ENCODE measurements at places on chromosomes 2 and 18.

GRCh38 chr2:224210286-224211180 is 171.4 kb upstream of the SERPINE2 start:
- no peak for DNase-seq

DNA sequence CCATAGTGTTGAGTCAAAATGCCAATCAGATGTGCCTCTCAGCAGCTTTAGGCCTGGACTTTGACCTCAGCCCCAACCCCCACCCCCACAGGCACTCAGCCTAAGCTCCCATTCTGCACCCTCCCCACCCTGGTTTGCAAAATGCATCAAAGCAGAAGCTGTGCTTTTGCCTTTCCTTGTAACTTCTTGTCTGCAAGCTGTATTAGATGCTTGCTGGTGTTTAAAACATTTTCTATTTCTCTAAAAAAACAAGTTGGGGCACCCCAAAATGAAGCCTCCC is 26.6 kb upstream of the STEAP3 start:
- no peak for DNase-seq

- DNase-seq: no peak
These were observed 213.9 kb upstream of the CYP26B1 start for GRCh38 chr2:72361521-72361920.

- no peak for DNase-seq
These were observed 142.2 kb upstream of the SMAD2 start for GRCh38 chr18:48072428-48073204.

DNA sequence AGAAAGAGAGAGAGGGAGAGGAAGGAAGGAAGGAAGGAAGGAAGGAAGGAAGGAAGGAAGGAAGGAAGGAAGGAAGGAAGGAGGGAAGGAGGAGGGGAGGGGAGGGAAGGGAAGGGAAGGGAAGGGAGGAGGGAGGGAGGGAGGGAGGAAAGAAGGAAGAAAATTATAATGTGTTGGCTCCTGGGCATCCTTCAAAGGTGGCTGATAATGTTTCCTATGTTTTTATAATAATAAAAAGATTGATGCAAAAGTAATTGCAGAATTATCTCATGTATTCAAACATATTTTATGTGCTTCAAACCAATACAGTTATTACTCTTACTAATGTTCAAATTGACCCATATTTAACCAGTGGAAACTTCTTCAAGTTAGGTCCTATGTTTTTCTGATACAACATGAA is 260.9 kb downstream of the LNPK start:
- no peak for DNase-seq

GRCh38 chr2:66696374-66696773 is 261.4 kb downstream of the MEIS1 start:
- no peak for DNase-seq

- DNase-seq: no peak
These were observed 40.6 kb downstream of the DHX57 start for GRCh38 chr2:38835015-38835601.

GRCh38 chr2:201122276-201122675 is 6.3 kb downstream of the CFLAR start:
- no peak for DNase-seq

- no peak for DNase-seq
These were observed 4.3 kb downstream of the EPHA4 start for GRCh38 chr2:221567809-221568208.

- DNase-seq: no peak
These were observed 83.3 kb upstream of the EPB41L5 start for GRCh38 chr2:119929537-119929936.

DNA sequence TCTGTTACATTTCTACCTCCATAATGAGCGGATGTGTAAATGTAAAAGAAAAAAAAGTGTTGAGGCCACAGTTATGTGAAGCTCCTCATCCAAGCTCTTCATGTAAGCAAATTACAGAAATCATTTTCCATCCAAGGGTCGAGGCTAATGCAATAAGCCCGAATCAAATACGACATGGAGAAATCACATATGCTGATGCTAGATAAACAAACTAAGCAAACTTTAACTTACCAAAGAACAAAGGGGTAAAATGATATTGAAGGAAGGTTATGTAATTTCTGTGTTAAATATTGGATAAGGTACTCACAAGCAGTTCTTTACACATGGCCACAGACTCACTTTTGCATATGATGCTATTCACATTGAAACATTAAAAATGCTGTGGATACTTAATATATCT is 310.2 kb upstream of the ID2 start:
- no peak for DNase-seq

GRCh38 chr18:30683836-30684235 is 358.7 kb downstream of the DSC3 start:
- no peak for DNase-seq

- no peak for DNase-seq
These were observed 166.6 kb downstream of the FAM210A start for GRCh38 chr18:13559754-13560153.

GRCh38 chr2:103176294-103176915 is 414.6 kb downstream of the TMEM182 start:
- no peak for DNase-seq

GRCh38 chr2:8125741-8126711 is 555.8 kb upstream of the ID2 start:
- DNase-seq: no peak

GRCh38 chr2:179251870-179252269 is 12.8 kb downstream of the SESTD1 start:
- DNase-seq: no peak

GRCh38 chr2:239114616-239115265 is 266.9 kb downstream of the TWIST2 start:
- DNase-seq: no peak

- no peak for DNase-seq
These were observed 586.5 kb upstream of the NXPH2 start for GRCh38 chr2:139366681-139367080.

DNA sequence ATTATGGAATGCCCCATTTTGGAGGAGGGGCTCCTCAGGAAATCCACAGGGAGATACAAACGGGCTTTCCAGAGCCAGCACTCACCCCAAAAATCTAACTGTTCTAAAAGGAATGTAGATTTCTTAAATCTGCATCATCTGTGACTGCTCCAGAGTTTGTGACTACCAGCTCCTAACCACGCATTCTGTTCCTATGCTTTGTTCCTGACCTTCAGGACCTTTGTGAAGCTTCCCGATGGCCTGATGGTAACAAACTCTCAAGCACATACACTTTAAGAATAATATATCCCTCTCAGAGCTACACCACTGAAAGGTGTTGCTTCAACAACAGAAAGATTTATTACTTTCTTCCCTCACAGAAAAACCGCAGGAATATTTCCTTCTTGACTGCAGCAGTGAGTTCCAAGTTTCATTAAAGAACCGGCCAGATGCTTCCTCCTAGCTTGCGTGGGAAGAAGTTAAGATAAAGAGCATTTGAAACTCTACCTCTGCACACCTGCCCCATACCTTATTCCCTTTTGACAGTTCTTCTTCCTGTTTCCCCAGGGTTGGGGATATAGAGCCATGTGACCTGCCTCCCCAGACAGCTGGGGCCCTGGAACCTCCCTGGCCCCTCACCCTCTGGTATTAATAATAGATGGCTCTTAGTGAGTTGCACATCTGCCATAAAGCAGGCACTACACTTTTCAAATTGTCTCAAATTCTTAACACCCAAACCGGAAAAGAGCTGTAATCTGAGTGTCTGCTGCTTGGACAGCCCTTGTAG is 40.2 kb upstream of the EML4 start:
- DNase-seq: no peak

DNA sequence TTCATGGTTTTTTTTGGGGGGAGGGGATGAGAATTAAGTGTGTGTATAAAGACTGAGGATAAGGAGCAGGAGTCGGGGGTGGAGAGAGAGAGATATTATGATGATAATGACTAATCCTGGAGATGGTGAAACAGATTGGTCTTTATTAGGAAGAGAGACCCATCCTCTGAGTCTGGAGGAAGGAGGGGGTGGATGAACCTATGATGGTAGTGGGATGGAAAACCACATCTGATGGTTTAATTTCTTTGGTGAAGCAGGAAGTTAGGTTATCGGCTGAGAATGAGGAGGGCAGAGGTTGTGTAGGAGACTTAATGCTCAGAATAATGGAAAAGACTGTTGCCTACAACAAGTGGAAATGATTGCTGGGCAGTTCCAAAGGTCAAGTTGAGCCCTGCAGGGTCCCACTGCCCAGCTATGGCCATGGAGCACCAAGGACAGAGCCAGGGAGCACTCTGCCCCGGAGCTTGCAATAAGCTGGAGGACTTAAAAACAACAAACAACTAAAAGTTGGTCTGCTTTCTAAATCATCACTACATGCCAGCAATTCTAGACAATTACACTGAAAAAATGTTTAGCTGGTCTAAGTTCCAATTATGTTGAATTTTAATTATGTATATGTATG is 7.9 kb downstream of the SLC16A14 start:
- DNase-seq: no peak

GRCh38 chr2:68345129-68345875 is 19.8 kb upstream of the PLEK start:
- no peak for DNase-seq

- no peak for DNase-seq
These were observed 20.5 kb upstream of the ZNF516 start for GRCh38 chr18:76515576-76515975.

DNA sequence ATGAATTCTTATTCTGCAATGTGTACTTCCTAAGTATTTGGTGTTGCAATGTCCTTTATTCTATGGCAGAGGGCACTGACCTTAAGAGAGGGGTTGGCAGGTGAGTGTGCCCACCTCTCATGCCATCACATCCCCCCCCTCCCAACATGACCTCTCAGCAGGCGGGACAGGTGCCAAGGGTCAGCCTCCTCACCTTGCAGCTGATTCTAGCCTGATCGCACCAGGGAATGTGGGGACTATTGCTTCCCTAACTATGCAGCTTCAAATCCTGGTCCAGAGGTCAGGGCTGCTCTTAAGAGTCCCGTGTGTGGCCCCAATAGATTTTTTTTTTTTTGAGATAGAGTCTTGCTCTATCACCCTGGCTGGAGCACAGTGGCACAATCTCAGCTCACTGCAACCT is 9.5 kb downstream of the HJURP start:
- no peak for DNase-seq

- no peak for DNase-seq
These were observed 57.8 kb downstream of the PKDCC start for GRCh38 chr2:42105330-42106256.

- no peak for DNase-seq
These were observed 260.0 kb downstream of the ATAD2B start for GRCh38 chr2:23666980-23667357.

GRCh38 chr2:15732341-15733077 is 140.8 kb downstream of the DDX1 start:
- no peak for DNase-seq

- DNase-seq: no peak
These were observed 7.6 kb upstream of the BMP10 start for GRCh38 chr2:68878753-68879152.

- DNase-seq: no peak
These were observed 86.0 kb upstream of the ATG16L1 start for GRCh38 chr2:233165543-233165894.

GRCh38 chr18:3775996-3776395 is 326.0 kb downstream of the TGIF1 start:
- DNase-seq: no peak

DNA sequence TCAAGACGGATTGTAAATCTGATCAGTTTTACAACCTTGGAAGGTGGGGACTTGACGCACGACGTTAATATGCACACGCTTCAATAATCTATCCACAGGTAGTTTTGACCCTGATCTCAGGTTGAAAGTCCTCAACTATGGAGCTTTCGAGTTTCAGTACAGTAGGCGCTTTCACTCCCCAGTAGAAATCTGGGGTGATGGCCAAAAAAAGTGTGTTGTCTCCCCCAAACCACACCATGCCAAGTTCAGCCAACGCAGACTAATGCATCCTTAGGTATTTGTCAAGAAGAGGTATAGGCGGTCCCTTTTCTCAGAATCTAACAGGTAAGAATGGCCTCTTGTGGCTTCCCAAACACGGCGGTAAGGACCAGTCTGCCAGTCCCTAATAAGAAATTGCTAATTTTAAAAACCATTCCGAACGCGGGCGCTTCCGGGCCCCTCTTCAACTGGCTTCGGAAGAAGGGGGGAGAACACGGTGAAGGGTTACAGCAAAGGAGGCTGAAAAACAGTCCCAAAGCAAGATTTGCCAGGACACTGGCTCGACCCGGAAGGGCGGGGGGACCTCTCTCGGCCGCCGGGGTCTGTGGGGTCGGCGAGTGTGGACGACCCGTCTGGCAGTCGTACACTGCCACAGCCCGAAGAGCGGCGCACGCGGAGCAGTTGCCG is 659 bp downstream of the FAM210A start:
- DNase-seq: no peak

DNA sequence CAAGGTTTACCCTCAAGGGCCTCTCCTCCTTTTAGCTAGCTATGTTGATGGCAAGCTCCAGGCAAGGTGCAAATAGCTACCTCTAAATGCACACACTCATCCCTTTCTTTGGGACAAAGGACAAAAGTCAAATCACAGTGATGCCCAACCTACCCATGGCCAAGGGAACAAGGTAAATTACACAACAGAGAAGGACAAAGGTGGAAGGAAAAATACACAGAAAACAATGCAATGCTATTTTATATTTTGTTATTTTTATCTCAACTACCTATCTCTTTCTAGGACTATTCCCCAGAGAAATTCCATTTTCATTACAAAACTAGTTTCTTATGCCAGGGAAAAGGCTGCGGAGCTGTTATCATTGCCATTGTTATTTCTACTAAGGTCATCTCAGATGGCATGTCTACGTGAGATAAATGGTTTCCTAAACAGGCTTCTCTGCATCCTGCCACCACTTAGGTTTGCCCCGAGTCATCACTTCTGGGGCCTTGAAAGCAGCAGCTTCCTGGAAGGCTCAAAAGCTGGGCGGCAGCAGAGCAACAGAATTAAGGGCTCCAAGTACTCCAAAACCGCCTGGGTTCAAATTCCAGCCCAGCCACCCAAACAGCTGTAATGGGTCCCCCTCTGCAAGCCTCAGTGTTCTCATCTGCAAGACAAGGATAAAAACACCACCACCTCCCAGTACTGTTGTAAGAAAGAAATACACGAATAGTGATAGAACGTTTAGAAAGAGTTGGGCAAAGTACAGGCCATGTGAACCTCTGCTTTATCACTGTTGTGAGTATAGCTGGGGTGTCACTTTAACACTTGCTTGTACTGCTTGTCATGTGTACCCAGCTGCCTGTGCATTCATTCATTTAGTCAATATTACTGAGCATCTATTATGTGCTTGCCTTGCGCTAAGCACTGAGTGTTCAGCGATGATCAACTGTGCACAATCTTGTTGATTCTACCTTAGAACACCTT is 20.9 kb downstream of the BCL2 start:
- no peak for DNase-seq

DNA sequence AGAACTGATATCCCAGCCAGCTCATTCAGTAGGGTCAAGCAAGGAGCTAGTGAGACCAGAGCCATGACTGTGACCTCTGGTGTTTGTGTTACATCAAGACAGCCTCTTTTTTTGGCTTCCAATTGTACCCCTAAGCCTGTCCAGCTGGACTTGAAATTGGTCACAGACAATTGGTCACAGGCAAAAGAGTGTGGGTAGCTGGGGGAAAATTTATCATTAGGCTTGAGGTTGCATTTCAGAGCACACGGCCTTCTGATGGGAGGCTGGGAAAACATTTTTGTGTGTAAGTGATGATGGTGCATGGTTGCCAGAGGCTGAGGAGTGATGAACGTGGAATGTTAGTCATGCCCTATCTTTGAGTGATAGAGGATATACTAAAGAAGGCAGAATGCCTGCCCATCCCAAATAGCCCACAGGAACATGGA is 285.1 kb upstream of the SLC14A2 start:
- no peak for DNase-seq

All from stimulated activated CD8-positive, alpha-beta memory T cell treated with anti-CD3 and anti-CD28 coated beads, Interleukin-4, amount 100 ng/mL, for 1 hour (primary cell).